ENCODE measurements at places on chromosomes 16 and 17. TPM values are rescaled to one million over a fixed set of nuclear protein-coding genes. Genes with fewer than 3 reads are reported as not detected.

- H3K27me3 ChIP-seq: no peaks in the 10 kb centered on the region
- no peak overlapping the region for H3K27ac ChIP-seq
- H3K4me3 ChIP-seq: no peak overlapping the region
- H3K36me3 ChIP-seq: no peaks in the 10 kb centered on the region
- DNase-seq: peak; percentile 87
Observed at GRCh38 chr17:79038545-79039135, 14.7 kb downstream of the C1QTNF1 start.

- peak overlapping the region; percentile 88 for H3K27ac ChIP-seq
- DNase-seq: peak; percentile 78
- H3K4me3 ChIP-seq: peak overlapping the region; percentile 63
- H3K4me1 ChIP-seq: peaks cover 54% of the 10 kb centered on the region
Observed at GRCh38 chr16:58026139-58026704, 668 bp downstream of the MMP15 start.

Gene OR3A3
- not detected for total RNA-seq

DNA sequence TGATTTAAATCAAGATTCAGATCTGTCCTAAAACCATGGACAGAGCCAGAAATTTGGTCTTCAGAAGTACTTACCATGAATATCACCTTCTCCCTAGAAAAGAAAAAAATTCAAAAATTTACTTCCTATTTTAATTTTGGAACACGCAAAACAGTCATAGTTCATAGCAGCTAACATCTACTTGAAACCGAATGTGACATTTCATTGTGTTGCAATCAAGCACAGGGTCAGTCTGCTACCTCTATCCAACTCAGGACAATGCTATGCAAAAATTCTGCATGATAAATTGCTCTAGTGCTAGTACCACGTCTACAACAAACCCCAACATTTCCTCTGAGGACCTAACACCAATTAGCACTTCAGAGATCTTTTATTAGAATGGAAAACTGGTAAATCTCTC lies 7.7 kb downstream of the JPT1 start:
- H3K27ac ChIP-seq: no peak overlapping the region
- no peak overlapping the region for H3K4me3 ChIP-seq
- DNase-seq: no peak
- H3K4me1 ChIP-seq: no peaks in the 10 kb centered on the region
- peaks cover 11% of the 10 kb centered on the region for H3K36me3 ChIP-seq

DNA sequence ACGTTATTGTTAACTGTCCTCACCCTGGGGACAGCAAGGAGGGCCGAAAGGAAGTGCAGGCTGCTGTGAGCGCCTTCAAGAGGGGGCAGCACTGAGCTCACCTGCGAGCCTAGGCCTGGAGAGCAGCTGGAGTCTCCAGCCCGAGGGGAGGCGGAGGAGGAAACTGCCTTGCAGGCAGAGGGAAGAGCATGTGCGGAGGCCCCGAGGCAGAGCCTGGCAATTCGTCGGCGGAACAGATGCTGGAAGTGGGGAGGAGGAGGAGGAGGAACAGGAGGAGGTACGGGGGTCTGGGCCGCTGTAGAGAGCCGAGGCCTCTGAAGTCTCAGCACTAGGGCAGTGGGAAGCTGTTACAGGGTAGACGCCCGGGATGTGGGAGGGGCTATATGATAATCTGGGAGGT lies 49.6 kb upstream of the PLCG2 start:
- no peaks in the 10 kb centered on the region for H3K27me3 ChIP-seq
- no peak overlapping the region for H3K4me3 ChIP-seq
- H3K36me3 ChIP-seq: no peaks in the 10 kb centered on the region
- no peak for DNase-seq
- H3K4me1 ChIP-seq: peaks cover 13% of the 10 kb centered on the region

Gene KRTAP9-4
- not detected for total RNA-seq

GRCh38 chr17:68460715-68461114 lies 3.4 kb upstream of the WIPI1 start:
- H3K36me3 ChIP-seq: no peaks in the 10 kb centered on the region
- H3K4me1 ChIP-seq: no peaks in the 10 kb centered on the region
- no peak overlapping the region for H3K4me3 ChIP-seq
- no peaks in the 10 kb centered on the region for H3K27me3 ChIP-seq
- no peak overlapping the region for H3K27ac ChIP-seq

Gene ERBB2
- 24.4 TPM for total RNA-seq

GRCh38 chr16:14606102-14606501 lies 24.0 kb downstream of the PARN start:
- H3K4me1 ChIP-seq: no peaks in the 10 kb centered on the region
- DNase-seq: no peak
- H3K27me3 ChIP-seq: no peaks in the 10 kb centered on the region
- no peak overlapping the region for H3K4me3 ChIP-seq
- H3K27ac ChIP-seq: no peak overlapping the region
- peaks cover 56% of the 10 kb centered on the region for H3K36me3 ChIP-seq

DNA sequence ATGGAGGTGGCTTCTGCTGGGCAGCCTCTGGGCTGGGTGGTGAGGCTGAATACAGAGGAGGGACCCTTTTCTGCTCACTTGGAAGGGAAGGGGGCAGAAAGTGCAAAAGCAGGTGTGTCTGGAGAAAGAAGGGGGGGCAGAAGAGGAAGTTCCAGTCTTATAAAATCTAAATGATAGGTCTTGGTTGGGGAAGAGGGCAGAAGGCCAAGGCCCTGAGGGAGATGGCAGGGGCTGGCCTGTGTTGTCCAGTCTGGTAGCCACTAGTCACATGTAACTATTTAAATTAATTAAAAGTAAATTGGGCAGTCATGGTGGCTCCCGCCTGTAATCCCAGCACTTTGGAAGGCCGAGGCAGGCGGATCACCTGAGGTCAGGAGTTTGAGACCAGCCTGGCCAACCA lies 2.5 kb upstream of the CAMKK1 start:
- no peaks in the 10 kb centered on the region for H3K27me3 ChIP-seq
- H3K36me3 ChIP-seq: no peaks in the 10 kb centered on the region
- no peak overlapping the region for H3K4me3 ChIP-seq
- peaks cover 46% of the 10 kb centered on the region for H3K4me1 ChIP-seq

DNA sequence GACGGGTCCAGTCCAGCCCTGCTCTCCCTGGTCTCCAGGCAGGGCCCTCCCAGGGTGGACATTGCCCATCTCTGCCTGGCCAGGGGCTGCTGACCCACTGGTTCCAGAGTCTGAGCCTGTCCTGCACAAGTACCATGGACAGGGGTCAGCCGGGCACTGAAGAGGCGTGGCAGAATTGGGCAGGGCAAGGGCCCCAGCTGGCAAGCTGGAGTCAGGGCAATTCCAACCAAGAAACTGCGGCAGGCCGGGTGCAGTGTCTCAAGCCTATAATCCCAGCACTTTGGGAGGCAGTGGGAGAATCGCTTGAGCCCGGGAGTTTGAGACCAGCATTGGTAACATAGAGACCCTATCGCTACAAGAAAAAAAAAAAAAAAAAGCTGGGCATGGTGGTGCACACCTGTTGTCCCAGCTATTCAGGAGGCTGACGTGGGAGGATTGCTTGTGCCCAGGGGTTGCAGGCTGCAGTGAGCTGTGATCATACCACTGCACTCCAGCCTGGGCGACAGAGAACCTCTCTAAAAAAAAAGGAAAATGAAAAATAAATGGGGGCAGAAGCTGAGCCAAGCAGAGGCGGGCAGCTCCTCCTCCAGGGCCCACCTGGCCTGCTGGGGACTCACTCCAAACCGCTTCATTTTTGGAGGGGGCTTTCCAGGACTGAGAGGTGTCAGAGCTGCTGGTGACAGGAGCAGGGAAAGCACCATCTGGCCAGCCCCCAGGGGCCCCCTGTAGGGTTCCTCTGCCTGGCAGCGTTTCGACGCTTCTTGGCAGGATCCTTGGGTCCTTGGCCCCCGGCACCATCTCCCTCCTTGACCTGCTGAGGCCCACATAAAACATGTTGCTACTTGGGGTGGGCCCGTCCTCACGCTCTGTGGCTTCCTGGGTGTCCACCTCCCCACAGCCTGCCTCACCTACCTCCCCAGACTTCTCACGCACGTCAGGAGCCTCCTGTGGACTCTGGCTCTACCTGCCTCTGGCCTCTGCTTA lies 2.9 kb upstream of the MAFG start:
- no peaks in the 10 kb centered on the region for H3K36me3 ChIP-seq
- DNase-seq: no peak
- no peak overlapping the region for H3K27ac ChIP-seq
- no peak overlapping the region for H3K4me3 ChIP-seq

DNA sequence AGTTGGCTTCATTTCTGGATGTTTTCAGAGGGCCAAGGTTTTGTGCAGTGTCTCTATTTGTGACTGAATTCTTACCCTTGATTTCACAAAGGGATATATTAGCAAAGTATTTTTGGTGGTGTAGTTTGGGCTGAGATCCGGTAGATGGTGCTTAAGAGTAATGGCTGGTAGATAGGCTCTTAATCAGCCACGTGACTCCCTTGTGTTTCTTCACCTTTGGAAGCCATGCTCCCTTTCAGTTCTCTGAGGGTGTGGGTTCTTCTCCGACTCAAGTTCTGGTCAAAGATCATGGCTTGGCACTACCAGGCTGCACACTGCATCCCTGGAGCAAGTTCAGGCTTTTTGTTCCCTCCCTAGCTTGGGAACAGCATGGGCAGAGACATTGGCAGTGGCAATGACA lies 887.3 kb downstream of the CDH8 start:
- no peak for DNase-seq
- H3K27ac ChIP-seq: no peak overlapping the region
- no peaks in the 10 kb centered on the region for H3K36me3 ChIP-seq
- H3K4me3 ChIP-seq: no peak overlapping the region

DNA sequence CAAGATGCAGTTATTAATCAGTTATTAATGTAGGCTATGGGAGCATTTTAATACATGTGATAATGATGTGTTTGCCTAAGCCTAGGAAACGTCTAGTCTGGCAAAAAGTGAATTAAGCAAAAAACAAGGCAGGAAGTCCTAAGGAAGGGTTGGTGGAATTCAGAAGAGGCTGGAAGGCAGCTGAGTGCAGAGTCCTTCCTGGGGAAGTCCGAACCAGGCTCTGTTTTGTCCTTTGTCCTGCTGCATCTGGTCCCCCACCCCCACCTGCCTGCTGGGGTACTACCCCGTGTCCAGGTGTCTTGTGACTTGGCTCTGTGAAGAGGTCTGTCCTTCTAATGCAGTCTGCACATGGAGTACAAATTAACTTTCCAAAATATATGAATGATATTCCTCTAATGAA lies 1.5 kb upstream of the MYH10 start:
- peaks cover 28% of the 10 kb centered on the region for H3K4me1 ChIP-seq
- no peak overlapping the region for H3K27ac ChIP-seq
- no peaks in the 10 kb centered on the region for H3K36me3 ChIP-seq
- no peak overlapping the region for H3K4me3 ChIP-seq
- no peaks in the 10 kb centered on the region for H3K27me3 ChIP-seq

GRCh38 chr17:66619206-66619605 lies 215.7 kb upstream of the CACNG5 start:
- H3K4me1 ChIP-seq: peaks cover 14% of the 10 kb centered on the region
- no peak for DNase-seq
- H3K27me3 ChIP-seq: no peaks in the 10 kb centered on the region
- H3K4me3 ChIP-seq: no peak overlapping the region

DNA sequence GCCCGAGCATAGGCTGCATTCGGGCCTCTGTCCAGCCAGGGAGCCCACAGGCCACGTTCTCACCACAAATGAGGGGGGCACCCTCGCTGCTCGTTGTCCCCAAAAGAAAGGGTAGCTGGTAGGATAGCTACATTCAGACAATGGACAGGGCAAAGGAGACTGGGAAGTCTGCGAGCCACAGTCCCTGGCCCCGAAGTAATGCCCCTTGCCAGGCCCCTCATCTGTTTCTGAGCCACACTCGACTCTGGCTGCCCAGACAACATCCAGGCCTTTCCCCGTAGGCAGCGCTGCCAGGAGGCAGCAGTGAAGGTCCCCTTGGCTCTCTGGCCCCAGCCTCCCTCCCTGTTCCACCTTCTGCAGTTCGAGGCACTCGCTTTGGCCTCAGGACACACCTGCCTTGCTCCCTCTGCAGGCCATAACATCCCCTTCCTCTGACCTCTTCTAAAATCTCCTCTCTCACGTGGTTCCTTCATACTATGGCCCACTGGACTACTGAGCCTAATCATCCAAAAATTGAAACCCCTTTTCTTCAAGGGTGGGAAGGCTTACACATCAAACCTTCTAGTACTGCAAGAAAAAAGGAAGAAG lies 12.2 kb downstream of the AIPL1 start:
- H3K27ac ChIP-seq: no peak overlapping the region
- H3K36me3 ChIP-seq: no peaks in the 10 kb centered on the region
- H3K4me1 ChIP-seq: peaks cover 4% of the 10 kb centered on the region
- DNase-seq: no peak
- peaks cover 27% of the 10 kb centered on the region for H3K27me3 ChIP-seq
- H3K4me3 ChIP-seq: no peak overlapping the region

GRCh38 chr16:81569361-81570034 lies 124.9 kb downstream of the CMIP start:
- no peaks in the 10 kb centered on the region for H3K36me3 ChIP-seq
- H3K27ac ChIP-seq: peak overlapping the region; percentile 51
- DNase-seq: no peak
- no peak overlapping the region for H3K4me3 ChIP-seq
- no peaks in the 10 kb centered on the region for H3K27me3 ChIP-seq

Gene KRTAP16-1
- not detected for total RNA-seq

DNA sequence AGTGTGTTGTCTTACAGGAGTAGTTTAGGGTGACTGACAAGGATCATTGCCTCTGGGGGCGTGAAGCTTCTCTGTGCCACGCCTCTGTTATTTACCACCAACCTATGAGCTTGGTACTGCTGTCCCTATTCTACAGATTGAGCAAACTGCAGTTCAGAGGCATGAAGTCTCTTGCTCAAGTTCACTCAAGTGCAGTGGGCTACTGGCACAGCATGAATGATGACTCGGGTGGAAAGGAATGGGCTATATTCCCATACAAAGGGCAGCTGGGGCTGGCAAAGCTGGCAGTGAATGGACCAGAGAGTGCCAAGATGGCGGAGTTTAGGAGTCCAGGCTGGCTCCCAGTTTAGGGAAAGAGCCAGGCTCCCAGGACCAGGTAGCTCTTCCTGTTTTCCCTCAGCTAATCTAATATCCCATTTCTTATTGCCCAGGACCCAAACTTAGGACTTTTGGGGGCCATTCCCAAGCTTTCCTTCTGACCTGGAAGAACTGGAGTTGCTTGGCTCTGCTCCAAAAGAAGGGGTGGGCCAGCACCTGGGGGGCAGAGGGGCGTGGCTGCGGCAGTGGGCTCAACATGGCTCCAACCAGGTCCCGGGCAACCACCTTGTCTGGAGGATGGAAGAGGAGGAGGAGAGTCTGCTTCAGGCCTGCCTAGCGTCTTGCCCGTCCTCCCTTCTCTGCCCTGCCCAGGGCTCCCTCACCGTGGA lies 12.9 kb downstream of the PLK1 start:
- H3K4me1 ChIP-seq: no peaks in the 10 kb centered on the region
- DNase-seq: no peak
- no peak overlapping the region for H3K4me3 ChIP-seq
- H3K27ac ChIP-seq: no peak overlapping the region

GRCh38 chr17:16122697-16123434 lies 92.5 kb downstream of the NCOR1 start:
- H3K27ac ChIP-seq: no peak overlapping the region
- no peaks in the 10 kb centered on the region for H3K27me3 ChIP-seq
- no peak for DNase-seq
- H3K4me3 ChIP-seq: no peak overlapping the region
- peaks cover 17% of the 10 kb centered on the region for H3K36me3 ChIP-seq

Data from sigmoid colon (tissue), 7 donors.